ENCODE measurements at places on chromosomes 2 and 18. TPM values are rescaled to one million over a fixed set of nuclear protein-coding genes. Genes with fewer than 3 reads are reported as not detected.

DNA sequence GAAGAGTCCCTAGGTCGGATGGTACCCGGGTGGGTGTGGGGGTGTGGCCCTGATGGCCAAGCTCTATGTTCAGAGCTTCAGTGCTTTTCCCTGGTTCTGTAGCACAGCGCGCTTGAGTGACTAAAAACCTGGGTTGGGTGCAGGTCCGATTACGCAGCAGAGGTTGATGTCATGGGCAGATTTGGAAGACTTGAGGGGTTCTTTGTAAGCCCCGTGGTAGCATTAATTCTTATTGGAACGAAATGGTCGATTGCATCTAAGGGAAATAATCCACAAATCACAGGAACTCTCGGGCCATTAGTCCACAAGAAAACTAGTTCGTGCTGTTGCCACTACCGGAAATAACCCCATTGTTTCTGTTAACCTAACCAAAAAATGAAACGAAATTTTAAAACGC, 9.0 kb downstream of the HOXD8 start:
- no peak for DNase-seq

DNA sequence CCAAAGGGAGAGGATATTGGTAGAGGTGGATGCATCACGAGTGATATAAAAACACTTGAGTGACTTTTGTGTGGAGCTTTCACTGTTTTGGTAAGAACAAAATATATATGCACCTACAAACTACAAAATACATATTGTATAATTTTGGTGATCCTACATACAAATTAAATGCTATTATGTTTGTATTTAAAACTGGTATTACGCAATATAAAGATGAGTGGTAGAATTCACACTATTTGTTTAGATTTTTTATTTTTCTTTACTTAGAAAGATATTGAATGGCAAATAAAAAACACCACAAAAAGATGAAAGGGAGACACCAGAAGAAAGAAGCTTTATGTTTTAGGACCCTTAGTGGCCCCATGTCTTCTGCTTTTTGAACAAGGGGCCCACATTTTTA, 770.7 kb upstream of the ID2 start:
- no peak for DNase-seq

DNA sequence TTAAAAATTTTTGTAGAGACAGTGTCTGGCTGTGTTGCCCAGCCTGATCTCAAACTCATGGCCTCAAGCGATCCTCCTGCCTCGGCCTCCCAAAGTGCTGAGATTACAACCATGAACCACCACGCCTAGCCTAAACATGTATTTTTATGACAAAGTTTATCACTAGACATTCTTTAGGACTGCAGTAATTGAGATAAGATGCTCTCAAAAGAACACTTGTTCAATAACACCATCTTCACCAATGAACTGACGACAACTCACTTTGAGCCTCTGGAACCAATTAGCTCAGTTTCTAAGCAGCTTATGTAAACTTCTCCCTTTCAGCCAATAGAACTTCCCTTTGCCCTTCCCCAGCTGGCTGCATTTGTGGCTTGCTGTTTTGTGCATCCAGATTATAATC, 15.3 kb upstream of the PPP4R1 start:
- no peak for DNase-seq

- DNase-seq: no peak
Observed at GRCh38 chr18:45667056-45667736, 51.9 kb downstream of the SLC14A2 start.

- no peak for DNase-seq
Observed at GRCh38 chr2:126244937-126245336, 411.0 kb upstream of the GYPC start.

GRCh38 chr2:187497858-187498463, 49.9 kb upstream of the CALCRL start:
- no peak for DNase-seq

DNA sequence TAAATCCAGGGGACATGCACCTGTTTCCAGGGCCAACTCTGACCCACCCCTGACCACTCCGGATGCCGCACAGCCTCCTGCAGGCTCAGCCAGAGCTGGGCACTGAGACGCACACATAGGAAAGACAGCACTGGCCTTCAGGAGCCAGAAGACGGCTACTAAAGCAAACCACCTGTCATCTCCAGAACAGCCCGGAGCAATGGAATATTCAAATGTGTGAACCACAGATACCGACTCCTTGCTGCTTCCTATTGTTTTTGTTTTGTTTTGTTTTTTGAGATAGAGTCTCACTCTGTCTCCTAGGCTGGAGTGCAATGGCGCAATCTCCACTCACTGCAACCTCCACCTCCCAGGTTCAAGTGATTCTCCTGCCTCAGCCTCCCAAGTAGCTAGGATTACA, 94.0 kb downstream of the LAMA1 start:
- DNase-seq: no peak

- no peak for DNase-seq
Observed at GRCh38 chr2:192932376-192932775, 737.6 kb upstream of the TMEFF2 start.

DNA sequence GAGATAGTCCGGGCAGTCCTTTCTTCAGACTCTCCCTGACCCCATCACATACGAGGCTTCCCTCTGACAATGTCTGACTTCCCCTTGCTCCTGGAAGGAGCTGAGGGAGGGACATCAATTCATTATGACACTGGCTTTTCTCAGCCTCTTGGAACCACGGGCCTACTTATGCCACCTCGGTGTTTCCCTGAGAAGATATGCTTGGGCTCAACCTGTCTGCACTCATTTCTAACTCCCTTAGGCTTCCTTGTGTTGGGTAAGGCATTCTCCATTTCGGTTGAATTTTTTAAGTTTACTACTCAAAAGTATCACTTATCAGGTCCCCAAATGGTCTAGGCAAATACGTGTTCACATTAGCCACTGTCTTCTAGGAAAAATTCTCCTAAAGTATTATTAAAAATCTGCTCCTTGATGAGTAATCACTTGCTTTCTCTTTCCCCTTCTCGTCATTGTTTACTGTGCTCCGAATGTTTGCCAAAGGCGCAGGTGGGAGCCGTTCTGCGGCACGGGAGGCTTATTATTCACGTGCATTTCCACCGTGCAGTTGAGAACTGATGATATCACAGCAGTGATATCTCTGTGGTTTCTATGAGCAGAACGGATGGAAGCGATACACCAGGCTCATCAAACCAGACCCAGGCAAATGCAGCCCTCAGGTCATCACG, 33.1 kb downstream of the ARL4C start:
- DNase-seq: no peak

DNA sequence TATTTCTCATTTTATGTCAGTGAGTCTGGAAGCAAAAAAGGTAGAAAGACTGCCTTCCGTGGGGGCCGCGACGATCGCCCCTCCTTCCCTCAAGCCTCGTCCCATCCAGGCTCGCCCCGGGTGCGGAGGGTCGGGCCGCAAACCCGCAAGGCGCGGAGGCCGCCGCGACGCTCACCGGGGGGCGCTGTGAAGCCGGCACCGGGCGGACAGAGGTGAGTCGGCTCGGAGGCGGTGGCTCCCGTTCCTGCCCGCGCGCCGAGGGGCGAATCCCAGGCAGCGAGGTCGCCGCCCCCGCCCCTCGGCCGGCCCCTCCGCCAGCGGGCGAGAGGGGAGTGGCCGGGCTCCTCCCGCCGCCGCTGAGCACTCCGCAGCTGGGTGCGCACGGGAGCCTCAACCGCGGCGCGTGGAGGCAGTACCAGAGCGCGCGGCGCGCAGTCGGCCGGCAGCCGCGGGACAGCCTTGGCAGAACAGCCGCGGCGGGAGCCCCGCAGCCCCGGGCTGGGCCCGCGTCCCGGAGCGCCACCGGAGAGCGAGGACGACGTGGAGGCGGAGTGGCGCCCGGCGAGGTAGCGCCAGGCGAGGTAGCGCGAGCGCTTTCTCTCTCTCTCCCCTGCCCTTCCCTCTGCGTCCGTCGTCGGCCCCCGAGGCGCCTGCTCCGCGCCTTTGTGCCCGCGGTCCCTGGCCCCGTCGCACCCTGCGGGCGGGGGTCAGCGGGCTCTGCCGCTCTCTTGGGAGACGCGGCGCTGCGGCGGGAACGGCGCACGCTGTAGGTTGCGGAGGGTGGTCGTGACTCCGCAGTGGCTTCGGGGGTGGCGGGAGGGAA, at the start of gene MYO1B:
Gene MYO1B, plus strand, starts transcription at position 359 of the 823 bp plus-strand sequence. CDS start 31,492 bp downstream, outside the sequence.
- DNase-seq: peak; percentile 89

DNA sequence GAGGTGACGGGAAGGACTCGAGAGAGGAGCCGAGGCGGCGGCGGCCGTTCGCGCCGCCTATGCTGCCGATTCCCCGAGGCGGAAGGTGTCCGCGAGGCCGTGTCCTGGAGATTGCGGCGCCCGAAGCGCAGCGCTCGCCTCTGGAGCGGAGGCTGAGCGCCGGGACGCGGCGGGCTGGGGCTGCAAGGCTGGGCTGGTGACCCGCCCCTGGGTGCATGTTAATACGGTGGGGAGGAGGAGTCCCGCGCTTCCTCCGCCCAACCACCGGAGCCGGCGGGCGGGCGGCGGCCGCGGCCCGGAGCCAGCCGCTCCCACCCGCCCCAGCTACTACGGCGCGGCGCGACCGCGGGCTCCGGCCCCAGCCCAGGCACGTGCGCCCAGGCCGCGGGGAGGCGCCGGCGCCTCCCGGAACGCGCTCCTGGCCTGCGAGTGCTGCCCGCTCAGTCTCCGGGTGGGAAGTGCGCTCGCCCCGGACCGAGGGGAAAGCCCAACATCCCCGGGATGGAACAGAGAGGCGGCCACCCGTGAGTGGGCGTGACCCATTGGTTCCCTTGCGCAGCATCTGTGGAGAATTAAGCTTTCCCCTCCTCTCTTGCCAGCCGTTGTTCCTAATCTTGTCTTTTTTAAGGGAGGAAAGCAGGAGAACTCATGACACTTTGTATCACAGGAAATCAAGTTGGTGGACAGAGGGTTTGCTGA, at the start of gene DLGAP1:
Gene DLGAP1, minus strand, starts transcription at position 195 of the 699 bp plus-strand sequence.
- peak; percentile 24 for DNase-seq

The LRRTM4 gene
- total RNA-seq: not detected

The UGT1A5 gene
- 1.3 TPM for total RNA-seq

The REL gene
- total RNA-seq: 13.6 TPM

The FSIP2 gene
- total RNA-seq: 3.0 TPM

The EVX2 gene
- not detected for total RNA-seq

The TDRD15 gene
- total RNA-seq: not detected

The LRRTM1 gene
- not detected for total RNA-seq

The CHRND gene
- not detected for total RNA-seq

The IL1RN gene
- total RNA-seq: 18.0 TPM

The C2orf78 gene
- total RNA-seq: not detected

The LIPG gene
- total RNA-seq: 78.8 TPM

The EFHD1 gene
- 2.0 TPM for total RNA-seq

The TRIM43 gene
- total RNA-seq: not detected

Data from mammary epithelial cell (primary cell).